ENCODE measurements at places on chromosomes 4 and X.

- no peak for DNase-seq
These were observed 115.7 kb downstream of the PALLD start for GRCh38 chr4:168612450-168613135.

DNA sequence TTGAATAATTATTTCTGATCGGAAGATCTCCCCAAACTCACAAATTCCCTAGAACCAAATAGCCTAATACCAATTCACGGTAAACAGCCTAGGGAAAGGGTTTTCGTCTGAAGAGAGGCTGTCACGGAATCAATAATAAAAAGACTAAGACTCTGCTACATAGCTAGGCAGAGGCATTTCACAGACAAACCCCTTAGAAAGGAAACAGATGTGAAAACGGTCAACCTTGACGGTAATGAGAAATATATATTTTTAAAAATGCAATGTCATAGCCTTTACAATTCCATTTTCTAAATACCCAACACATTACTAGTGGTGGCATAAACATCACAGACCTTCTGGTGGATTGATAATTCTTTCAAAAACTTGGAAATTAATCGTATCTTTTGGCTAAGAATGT is 28.4 kb downstream of the PROM1 start:
- no peak for DNase-seq

- no peak for DNase-seq
These were observed 454.9 kb downstream of the PDGFC start for GRCh38 chr4:156516698-156517097.

GRCh38 chr4:141246683-141247429 is 26.2 kb downstream of the ZNF330 start:
- no peak for DNase-seq

DNA sequence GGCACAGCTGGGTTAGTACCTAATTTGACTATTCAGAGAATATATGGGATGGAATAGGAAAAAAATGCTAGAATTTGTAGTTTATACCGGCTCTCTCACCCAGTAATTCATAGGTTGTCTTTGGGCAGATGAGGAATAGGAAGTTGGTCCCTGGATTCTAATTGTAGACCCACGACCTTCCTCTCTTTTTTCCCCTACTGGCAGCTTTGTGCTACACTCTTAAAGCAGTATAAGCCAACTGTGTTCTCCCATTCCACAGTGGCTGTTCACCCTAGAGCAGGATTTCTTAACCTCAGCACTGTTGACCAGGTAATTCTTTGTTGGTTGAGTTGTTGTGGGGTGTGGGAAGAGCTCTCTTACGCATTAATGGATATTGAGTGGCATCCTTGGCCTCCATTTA is 92.9 kb downstream of the FNIP2 start:
- DNase-seq, result no peak

DNA sequence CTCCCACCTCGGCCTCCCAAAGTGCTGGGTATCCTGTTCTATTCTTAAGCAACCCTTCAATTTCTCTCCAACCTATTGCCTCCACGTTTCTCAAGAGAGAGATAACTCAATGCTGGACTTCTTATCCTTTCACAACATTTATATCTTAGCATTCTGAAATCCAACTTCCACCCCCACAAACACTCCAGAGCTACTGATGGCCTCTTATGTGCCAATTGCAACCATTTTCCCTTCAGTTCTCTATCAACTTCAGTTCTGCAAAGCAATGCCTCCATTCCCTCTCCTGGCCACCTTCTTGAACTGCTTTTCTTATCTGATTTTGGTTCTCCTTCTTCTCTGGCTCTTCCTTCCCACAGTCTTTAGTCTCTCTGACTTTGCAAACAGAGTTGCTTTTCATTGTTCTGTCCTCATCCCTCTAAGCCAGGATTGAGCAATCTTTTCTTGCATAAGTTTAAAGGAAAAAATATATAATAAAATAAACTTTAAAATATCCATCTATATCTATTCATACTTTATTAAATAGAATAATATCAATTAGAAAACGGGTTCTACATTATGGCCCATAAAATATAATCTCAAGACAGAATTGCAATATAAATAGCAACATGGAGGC is 3.6 kb upstream of the STBD1 start:
- DNase-seq, result no peak

DNA sequence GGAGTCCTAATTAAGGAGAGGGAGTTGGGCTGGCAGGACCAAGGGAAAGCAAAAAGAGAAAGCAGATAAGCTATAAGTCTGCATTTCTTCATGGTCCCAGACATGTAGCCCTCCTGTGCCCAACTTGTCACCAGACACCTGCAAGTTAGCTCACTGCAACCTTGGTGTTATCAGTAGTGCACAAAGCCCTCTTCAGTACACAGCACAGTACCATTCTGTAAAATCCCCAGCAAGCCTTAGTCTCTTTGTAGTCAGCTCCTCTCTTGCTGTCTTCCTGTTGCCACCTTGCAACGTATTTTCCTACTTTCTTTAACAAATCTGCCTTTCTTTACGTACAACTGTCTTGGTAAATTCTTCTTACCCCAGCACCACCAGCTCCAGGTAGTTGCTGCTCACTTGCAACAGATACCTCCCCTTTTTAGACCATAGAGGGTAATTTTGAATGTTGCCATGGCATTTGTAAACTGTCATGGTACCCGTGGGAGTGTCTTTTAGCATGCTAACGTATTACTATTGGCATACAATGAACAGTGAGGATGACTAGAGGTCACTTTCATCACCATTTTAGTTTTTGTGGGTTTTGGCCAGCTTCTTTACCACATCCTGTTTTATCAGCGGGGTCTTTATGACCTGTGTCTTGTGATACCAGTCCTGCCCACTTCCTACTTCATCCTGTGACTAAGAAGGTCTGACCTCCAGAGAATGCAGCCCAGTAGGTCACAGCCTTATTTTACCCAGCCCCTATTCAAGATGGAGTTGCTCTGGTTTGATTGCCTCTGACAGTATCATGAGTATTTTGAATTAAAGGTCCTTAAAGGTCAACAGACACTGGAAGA is 28.3 kb upstream of the AP1S2 start:
- no peak for DNase-seq

GRCh38 chr4:86946868-86947500 is 12.2 kb downstream of the AFF1 start:
- no peak for DNase-seq

- peak; percentile 2 for DNase-seq
These were observed 8.7 kb downstream of the GUCY2F start for GRCh38 chrX:109472939-109473735.

DNA sequence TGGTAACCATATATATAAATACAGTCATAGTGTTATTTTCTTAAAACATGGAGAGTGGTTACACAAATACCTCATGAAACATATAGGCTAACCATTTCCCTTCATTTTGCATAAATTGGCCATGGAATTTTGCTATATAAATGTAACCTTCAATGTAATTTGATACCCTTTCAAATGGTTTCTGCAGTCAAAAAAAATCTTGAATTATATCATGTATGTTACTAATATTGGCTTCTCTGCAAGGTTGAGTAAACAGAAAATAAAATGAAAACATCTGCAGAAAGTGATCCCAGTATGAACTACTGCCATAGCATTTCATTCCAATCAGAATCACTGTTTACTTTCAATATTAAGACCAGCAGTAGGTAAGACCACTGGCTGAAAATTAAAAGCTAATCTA is 1165.9 kb upstream of the TENM3 start:
- no peak for DNase-seq

DNA sequence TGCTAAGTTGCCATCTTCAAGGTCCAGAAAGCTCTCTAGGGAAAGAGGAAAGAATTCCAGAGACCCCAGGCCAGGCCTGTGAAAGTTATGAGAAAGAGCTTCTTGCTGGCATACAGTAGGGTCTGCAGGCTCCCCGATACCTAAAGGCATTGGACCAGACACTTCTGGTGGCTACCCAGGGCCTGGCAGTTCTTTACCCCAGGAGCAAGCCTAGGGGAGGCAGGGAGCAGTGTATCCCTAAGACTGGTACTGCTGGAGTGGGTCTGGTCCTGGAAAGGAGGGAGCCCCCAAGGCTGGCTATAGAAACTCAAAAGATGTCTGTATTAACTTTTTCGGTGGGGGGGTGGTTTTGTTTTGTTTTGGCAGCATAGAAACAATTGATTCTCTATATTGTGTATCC is 19.8 kb upstream of the FAM193A start:
- no peak for DNase-seq

DNA sequence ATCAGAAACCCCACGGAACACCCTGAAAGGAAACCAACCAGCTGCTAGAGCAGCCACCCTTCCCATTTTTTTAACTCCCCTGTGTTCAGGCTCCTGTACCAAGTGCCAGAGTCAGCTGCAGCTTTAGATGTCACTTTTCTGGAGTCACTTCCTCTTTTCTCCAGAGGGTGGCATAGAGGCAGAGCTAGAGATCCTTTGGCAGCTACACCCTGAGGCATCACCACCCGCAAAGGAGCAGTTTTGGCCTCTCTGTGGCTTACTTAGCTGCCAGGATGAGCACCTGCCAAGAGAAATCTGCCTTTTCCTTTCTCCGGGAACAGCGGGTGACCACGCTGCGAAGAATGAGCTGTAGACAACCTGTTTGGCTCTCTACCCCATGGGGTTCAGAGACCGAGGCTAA is 58.0 kb upstream of the CHRDL1 start:
- DNase-seq, result peak; percentile 13

Measured in hematopoietic multipotent progenitor cell treated with erythropoietin and hydrocortisone succinate and interleukin-3 and kit ligand, for 15 days (in vitro differentiated cells).